Activated naive CD4-positive, alpha-beta T cell treated with anti-CD3 and anti-CD28 coated beads, Interleukin-2, amount 50 U/mL, for 72 hours (primary cell): ENCODE measurements at places on chromosomes 13 and 19. TPM values are rescaled to one million over a fixed set of nuclear protein-coding genes. Genes with fewer than 3 reads are reported as not detected.
A peak's percentile ranks its signal among the peaks of the same experiment; 100 is the strongest.

DNA sequence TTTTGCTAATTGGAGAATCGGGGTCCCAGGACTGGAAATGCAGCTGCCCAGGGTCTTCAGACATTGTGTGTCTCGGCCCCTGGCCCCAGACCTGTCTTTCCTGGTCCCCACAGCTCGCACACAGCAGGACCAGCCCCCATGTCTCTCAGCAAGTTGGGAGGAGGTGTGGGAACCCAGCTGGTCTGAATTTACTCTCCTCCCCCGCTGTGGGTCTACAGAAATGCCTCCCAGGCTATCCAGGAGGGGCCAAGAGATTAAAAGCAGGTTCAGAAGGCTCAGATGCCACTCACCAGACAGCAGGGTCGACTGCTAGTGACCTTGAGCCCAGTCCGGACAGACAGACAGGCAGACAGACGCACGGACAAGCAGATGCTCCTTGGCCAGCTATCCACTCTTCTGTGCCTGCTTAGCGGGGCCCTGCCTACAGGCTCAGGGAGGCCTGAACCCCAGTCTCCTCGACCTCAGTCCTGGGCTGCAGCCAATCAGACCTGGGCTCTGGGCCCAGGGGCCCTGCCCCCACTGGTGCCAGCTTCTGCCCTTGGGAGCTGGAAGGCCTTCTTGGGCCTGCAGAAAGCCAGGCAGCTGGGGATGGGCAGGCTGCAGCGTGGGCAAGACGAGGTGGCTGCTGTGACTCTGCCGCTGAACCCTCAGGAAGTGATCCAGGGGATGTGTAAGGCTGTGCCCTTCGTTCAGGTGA is at the start of gene DAND5:
Gene DAND5 (plus strand): TSS at position 285 of the 697 bp plus-strand sequence. CDS start 85 bp downstream, at position 370.
- no peak for DNase-seq

DNA sequence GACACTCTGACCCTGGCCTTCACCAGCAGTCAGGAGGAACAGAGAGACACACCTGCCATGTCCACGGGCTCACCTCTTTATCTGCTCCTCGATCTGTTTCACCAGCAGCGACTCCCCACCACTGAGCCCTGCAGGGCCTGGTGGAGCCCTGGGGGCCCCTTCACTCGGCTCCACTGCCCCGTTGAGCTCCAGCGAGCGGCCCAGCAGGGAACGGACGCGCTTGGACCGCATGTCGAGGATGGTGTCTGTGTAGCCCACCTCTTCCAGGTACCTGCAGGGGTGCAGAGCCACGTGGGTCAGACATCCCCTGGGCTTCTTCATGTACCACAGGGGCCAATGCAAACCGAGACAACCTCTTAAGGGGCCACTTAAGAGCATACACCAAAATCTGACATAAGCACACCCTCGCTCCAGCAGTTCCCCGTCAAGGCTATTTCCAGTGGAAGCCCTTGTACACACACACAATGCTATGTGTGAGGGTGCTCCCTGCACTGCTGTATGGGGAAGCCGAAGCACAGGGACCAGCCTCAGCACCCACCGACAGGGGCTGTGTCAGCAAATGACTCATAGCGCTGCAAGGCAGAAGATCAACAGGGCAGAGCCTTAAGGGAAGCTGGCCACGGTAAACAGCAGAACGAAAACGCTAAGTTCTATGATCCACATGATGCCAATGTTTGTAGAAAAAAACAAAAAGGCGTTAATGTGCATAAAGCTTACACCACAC is 12.7 kb upstream of the FKRP start:
- DNase-seq = no peak

GRCh38 chr19:17529239-17530158 is 18.1 kb downstream of the PGLS start:
- no peak for DNase-seq

- DNase-seq = peak; percentile 26
Observed at GRCh38 chr13:26971990-26972887, 199.4 kb downstream of the USP12 start.

DNA sequence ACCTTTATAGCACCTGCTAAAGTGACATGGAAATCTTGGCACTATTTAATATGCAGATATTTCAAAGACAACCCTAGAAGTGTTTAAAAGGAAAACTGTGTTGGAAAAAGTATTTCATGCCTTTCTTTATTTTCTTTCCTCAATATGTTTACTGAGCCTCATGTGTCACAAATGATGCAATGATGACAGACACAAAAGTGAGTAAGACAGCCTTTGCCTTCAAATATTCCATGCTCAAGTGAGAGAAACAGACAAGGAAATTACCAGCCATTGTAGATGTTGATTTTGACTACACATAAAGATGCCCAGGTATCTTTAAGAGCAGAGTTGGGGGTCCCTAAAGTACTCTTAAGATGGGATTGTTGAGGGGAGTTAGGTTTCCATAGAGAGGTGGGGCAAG is 48.0 kb upstream of the TPP2 start:
- no peak for DNase-seq

- no peak for DNase-seq
Observed at GRCh38 chr13:113186061-113186900, 22.2 kb downstream of the PCID2 start.

CCDC122 gene
- 2.8 TPM for total RNA-seq
